ENCODE measurements at places on chromosomes 7 and 10. TPM values are rescaled to one million over a fixed set of nuclear protein-coding genes. Genes with fewer than 3 reads are reported as not detected.

Gene CYP3A4
- total RNA-seq, result not detected

Gene SLC16A9
- total RNA-seq, result 2.9 TPM

Gene FAM180A
- not detected for total RNA-seq

Gene CRPPA
- 1.1 TPM for total RNA-seq

Gene WBP1L
- total RNA-seq, result 35.2 TPM

Gene SKIDA1
- not detected for total RNA-seq

Gene CYP2C19
- total RNA-seq, result not detected

Gene PLEKHA8
- total RNA-seq, result 7.1 TPM

Gene MUC12
- not detected for total RNA-seq

Gene KIAA1549
- 0.32 TPM for total RNA-seq

Gene SYT15
- total RNA-seq, result 1.8 TPM

Gene RSPH10B2
- 0.66 TPM for total RNA-seq

Gene EPO
- not detected for total RNA-seq

Gene FIS1
- total RNA-seq, result 114 TPM

Gene GPR26
- total RNA-seq, result not detected

Gene PNLIP
- total RNA-seq, result not detected

Gene TMEM184A
- total RNA-seq, result not detected

Gene CPN1
- total RNA-seq, result not detected

Gene PLXDC2
- total RNA-seq, result 0.10 TPM

Gene INTS15
- total RNA-seq, result 40.0 TPM

Gene DRGX
- total RNA-seq, result not detected

Gene PPIF
- total RNA-seq, result 172 TPM

Gene EN2
- not detected for total RNA-seq

Gene ZNF804B
- not detected for total RNA-seq

Gene SSC4D
- 0.17 TPM for total RNA-seq

Gene RARRES2
- not detected for total RNA-seq

Gene GBX1
- total RNA-seq, result not detected

Gene LMOD2
- total RNA-seq, result not detected

Gene PLPP4
- total RNA-seq, result not detected

Gene SPACDR
- 2.9 TPM for total RNA-seq

Gene INHBA
- 0.54 TPM for total RNA-seq

Gene BNIP3
- total RNA-seq, result 28.0 TPM

Gene ABCB1
- 2.5 TPM for total RNA-seq

Gene SNCG
- 0.29 TPM for total RNA-seq

Gene SPDYE16
- 0.05 TPM for total RNA-seq

Gene PRSS2
- not detected for total RNA-seq

Gene TMEM236
- total RNA-seq, result 0.02 TPM

Gene WIPF3
- not detected for total RNA-seq

Gene C10orf62
- not detected for total RNA-seq
